ENCODE measurements at places on chromosomes 12 and 14.

GRCh38 chr12:121026274-121027045, 10.2 kb upstream of the C12orf43 start:
- DNase-seq, result no peak

GRCh38 chr12:27826076-27826475, 46.0 kb upstream of the MANSC4 start:
- DNase-seq, result no peak

- DNase-seq, result no peak
These were observed 34.1 kb downstream of the DIO3 start for GRCh38 chr14:101595349-101595748.

- DNase-seq, result peak; percentile 6
These were observed 108.8 kb upstream of the ATF7IP start for GRCh38 chr12:14256555-14257169.

DNA sequence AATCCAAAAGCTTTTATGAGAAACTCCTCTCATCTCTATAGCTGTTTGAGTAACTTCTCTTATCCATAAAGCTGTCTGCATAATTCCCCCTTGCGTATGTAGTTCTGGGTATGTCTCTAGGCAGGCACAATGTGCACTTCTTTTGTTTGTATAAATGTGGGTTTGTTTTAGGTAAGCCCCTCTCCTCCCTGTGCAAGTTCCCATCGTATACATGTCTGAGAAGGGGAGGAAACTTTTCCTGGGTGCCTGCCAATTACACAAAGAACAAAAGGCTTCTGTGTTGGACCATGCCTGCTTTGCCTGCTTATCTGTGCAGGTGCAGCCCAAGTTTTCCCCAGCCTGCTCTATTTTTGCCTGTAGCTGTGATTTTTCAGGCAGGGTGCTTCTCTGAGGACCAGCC, 96.7 kb downstream of the CCER1 start:
- DNase-seq, result no peak

DNA sequence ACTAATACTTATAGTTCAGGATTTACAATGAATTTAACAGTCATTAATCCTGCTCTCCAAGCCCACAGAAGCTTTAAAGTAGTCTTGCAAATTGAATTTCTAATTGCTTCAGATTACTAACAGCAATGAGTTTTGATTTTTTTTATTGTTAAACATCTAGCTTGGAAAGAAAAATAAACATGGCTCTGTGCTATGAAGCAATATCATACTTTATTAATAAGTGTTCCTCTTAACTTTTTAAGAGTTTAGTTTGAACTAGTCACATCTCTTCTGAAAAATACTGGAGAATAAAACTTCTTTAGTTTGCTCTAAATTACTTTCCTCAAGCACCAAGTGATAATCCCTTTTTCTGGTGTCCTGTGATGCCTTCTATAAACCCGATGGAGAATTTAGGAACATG, 250.2 kb downstream of the TRHDE start:
- DNase-seq, result no peak

- DNase-seq, result no peak
These were observed 142.2 kb upstream of the RFLNA start for GRCh38 chr12:124152731-124153130.

DNA sequence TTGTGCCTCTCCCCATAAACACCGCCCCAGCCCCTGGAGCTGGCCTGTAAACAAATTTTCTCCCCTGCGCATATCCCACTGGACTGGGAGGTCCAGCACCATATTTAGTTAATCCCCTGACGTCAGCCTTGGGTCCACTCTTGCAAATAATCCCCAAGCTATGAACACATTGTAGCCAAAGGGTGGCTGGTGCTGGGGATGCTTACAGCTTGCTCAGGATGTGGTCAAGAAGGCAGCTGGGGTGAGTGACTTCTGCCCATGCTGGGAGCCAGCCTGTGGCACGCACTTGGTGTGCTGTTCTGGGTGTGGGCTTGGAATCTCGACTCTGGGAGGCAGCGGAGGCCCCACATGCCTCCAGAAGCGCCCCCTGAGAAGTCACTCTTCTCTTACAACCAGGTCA, 32.1 kb downstream of the CMKLR1 start:
- no peak for DNase-seq
